ENCODE measurements at places on chromosomes 4 and X.

DNA sequence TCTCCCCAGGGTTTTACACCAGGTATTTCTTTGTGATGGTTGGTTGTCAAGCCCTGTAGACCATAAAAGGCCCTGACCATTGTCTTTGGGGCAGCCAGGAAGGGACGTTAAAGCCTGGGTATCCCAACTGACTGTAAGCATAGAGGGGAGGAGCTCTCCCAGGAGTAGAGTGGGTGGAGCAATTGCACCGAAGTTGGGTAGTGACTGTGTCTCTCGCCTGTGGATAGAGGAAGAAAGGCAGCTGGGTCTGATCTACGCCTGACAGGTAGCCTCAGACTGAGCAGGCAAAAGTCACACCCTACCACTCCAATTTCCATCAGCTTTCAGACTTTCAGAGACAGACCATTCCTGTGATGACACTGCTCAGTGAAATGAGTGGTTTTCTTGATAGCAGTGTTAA lies 123.3 kb downstream of the KLHL8 start:
- DNase-seq: no peak

DNA sequence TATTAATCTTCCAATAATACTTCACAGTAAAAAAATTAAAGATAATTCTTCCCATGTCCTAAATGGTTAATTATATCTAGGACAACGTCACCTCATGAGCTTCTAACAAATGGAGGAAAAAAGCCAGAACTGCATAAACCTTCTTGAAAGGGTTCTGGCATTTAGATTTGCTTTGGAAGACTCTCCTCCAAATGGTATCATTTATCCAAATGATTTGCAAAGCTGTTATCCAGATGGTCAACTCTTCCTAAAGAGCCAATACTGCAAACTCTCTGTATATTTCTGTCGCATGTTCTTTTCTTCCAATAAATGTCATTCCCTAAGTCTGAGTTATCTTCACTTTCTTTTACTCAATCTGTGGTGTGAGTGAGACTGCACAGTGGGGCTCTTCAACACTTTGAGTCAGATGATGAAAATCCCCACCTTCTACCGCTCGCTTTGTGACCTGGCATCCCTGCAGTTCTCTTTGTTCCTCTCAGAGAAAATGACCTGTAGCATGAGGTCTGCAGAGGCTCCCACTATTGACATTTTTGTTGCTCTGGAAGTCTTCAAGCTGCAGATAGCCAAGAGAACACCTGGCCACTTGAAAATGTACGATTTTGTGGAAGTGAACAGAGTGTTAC lies 52.9 kb downstream of the TMEM150C start:
- no peak for DNase-seq

DNA sequence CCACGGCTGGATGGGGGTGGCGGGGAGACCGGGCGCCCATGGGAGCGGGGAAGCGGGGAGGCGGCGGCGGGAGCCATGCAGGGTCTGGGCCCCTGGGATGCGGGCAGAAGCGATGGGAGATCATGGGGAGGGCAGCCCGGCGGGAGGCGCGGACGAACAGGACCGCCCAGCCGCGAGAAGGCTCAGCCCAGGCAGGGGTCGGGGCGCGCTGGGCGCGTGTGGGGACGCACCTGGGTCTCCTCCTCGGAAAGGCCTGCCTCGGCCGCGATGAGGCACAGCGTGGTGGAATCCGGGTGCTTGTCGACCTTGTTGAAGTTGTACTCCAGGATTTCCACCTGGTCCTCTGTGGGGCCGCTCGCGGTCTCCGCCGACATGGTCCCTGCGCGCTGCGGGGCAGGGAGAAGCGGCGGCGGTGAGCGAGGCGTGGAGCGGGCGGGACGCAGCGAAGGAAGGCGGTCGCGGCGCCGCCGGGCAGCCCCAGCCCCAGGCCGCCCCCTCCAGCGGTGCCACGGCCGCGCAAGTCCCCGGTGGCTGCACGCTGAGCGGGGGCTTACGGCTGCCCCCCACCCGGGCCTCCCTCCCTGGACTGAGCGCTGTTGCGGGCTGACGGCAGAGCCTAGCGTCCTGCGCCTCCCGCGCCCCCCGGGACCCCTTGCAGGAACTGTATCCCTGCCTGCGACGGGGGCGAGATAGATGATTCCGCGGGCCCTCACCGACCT lies 25.3 kb downstream of the HOPX start:
- DNase-seq: peak; percentile 8

GRCh38 chrX:102658556-102658955 lies 7.3 kb downstream of the GPRASP1 start:
- DNase-seq: no peak

DNA sequence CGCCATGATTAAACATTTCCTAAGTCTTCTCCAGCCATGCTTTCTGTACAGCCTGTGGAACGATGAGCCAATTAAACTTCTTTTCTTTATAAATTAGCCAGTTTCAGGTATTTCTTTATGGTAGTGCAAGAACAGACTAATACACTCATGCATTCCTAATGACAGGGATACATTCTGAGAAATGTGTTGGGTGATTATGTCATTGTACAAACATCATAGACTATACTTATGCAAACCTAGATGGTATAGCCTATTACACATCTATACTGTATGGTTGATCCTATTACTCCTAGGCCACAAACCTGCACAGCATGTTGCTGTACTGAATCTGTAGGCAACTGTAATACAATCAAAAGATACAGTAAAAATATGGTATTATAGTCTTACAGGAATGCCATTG lies 83.1 kb downstream of the ATOH1 start:
- no peak for DNase-seq

DNA sequence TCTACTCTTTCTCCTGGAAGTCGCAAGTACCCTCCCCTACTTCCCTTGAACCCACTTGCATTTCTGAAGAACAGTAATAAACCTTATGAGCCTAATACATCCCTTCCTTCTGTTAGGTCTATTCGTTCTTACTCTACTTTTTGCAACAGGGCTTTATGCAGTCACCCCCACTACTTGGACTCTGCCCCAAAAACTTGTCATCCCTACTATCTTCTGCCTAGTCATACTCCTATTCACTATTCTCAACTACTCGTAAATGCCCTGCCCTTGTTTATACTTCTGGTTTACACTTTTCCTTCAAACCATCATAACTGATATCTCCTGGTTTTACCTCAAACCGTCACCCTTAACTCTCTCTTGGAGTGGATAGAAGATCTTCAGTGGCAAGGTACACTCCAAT lies 55.2 kb upstream of the SLIT2 start:
- no peak for DNase-seq

DNA sequence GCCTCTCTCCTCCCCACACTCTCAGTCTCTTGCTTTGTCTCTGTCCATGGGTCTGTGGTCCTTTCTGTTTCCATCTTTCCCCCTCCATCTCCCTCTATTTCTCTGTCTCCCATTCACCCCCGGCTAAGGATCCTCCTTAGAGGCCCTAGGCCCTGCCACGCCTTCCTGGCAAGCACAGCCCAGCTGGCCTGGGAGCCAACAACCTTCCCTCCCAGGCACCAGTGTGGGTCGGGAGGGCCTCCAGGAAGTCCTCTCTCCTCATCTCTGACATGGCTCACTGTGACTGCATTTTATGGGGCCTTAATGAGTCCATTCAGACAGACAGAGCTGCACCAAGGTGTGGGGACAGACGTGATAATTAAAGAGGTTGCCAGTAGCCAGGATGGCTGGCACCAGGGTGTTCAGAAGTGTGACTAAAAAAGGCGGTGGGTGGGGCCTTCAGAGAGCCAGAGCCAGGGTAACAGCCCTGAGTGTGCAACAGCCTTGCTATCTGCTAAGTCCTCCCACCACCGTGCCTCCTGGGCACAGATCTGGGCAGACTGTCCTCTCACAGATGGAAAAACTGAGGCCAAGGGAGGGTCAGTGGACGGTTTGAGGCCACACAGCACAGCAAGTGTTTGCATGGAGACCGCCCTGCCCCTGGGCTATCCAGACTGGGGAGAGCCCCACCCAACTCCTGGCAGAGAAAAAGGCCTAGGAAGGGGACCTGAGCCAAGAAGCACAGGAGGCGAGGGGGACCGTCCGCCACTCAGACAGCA lies 31.5 kb downstream of the BLOC1S4 start:
- DNase-seq: no peak

- no peak for DNase-seq
These were observed 635.2 kb upstream of the FRG1 start for GRCh38 chr4:189305500-189305899.

Measured in AG08395 (cell line).